ENCODE measurements at places on chromosomes 16 and 17.
A peak's percentile ranks its signal among the peaks of the same experiment; 100 is the strongest.

DNA sequence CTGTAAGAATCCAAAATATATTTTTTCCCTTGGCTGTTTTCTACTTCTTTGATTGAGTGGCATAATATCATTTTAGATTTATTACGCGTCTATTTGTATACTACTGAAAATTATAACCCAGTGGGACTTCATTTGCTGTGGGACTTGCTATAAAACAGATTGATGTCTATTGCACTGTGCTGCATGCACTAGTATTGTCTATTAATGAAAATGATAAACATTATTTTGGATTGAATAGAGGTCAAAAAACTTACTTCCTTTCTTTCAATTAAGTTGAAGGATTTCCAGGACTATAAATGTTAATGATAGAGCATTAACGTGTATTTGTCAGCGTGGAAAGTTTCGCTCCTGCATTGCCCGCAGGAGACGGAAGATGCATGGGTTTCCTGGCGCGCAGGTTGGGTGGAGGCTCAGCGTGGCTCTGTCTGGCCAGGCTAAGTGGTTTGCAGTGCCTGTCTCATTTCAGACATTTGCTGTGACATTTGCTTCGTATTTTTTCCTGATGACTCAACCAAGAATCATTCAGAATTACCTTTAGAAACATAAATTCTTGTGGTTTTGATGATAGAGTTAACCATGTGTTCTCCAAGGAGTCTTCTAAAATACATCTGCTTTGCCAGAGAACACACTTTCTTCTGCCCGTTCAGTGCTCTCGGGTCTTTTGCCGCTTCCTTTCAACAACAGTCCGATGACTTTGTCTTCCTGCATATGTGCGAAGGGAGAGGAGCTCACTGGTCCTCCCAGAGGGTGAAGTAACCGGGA, 216.7 kb downstream of the RPTOR start:
- DNase-seq, result no peak

GRCh38 chr17:43003542-43004172, 2.9 kb upstream of the IFI35 start:
- no peak for DNase-seq

GRCh38 chr16:73527187-73527586, 479.3 kb upstream of the ZFHX3 start:
- DNase-seq, result no peak

GRCh38 chr17:77385750-77386501, 245.2 kb downstream of the SEC14L1 start:
- no peak for DNase-seq

- no peak for DNase-seq
These were observed 337.9 kb upstream of the DYNLRB2 start for GRCh38 chr16:80202831-80203413.

- DNase-seq, result no peak
These were observed 76.6 kb downstream of the EFCAB13 start for GRCh38 chr17:47400333-47400732.

DNA sequence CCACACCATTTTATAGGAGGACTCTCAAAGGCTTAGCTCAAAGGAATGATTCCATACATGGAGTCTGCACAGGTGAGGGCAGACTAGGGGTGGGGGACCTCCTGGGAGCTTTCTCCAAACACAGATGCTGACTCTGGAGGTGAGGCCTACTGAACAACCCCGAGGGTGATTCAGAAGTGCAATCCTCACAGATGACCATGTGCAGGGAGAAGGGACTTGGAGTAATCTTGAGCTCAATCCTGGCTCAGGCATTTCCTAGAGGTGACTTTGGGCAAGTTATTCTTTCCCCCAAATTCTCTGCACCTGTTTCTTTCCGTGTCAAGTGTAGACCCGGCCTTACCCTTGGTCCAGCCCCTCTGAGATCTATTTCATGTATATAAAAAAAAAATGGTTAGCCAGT, 401.5 kb downstream of the SLC39A11 start:
- no peak for DNase-seq

DNA sequence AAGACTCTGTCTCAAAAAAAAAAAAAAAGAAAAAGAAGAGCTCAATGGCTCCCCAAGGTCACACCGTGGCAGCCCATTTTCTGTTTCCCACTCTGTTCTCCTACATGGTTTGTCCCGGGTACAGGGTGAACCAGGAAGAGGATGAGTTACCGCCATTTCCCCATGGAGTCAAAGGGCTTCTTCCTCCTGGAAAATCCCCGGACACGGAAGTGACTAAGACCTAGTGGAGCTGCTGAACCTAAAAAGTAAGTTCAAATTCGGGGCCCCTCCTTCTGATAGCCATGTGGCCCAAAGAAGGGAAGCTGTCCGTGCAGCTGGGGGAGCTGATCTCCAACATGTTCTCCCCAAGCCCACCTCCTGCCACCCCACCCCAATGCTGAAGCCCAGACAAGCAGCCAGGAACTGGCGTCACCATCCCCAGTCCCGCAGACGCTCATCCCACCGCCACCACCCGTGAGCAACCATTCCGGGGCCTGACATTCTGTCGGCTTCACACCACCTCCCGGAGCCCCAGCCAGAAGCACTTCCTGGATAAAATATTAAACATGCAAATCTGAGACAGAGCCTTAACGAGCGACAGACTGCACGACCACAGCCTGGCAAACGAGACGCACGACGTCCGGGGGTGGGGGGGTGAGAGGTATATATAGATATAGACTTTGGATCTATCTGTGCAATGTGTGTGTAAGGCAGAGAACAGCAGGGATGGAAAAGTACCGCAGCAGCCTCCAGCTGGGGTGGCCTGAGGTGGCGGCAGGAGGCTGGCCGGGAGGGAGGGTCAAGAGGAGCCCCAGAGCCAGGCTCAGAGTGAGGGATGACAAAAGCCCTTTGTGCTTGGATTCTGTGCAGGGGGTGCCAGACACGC, 17.6 kb downstream of the EPOP start:
- DNase-seq, result no peak

DNA sequence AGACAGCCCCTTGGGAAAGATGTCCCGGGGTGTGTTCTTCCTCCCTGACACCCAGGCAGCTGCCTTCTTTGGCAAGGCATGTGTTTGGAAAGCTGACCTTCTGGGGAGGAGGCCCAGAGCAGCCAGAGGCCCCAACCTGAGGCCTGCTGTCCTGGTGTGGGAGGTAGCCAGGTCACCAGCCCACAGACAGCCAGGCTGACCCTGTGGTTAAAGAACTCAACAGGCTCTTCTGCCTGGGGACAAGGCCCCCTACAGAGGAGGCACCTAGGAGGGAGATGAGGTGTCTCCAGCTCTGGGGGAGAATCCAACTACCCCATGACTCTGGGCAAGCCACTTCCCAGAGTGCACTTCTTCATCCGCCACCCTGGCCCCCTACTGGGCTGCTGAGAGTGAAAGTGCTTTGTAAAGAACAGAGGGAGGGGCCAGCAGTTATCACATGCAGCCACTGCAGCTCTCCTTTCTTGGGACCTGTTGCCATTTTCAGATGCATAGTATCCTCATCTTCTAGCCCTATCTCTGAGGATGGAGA, 13.1 kb upstream of the SREBF1 start:
- DNase-seq, result peak; percentile 16

- DNase-seq, result no peak
These were observed 13.0 kb downstream of the NLRP1 start for GRCh38 chr17:5571281-5571680.

DNA sequence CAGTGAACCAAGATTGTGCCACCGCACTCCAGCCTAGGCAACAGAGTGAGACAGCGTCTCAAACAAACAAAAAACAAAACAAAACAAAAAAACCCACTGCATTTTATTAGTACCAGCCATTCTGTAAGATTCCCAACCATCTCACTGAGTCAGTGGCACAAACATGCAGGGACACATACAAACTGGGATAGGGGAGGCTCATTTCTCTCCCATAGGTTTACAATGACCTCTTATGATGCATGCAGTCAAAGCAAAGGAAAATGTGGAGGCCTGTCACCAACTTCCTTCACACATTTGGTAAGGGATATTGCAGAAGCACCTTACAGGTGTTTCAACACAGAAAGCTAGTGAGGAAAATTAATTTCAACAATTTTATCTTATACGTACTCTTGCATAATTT, 12.4 kb upstream of the STRADA start:
- no peak for DNase-seq

GRCh38 chr16:1412847-1413246, 1.7 kb downstream of the UNKL start:
- DNase-seq, result no peak

GRCh38 chr17:44121997-44122815, 1.2 kb downstream of the HDAC5 start:
- no peak for DNase-seq

DNA sequence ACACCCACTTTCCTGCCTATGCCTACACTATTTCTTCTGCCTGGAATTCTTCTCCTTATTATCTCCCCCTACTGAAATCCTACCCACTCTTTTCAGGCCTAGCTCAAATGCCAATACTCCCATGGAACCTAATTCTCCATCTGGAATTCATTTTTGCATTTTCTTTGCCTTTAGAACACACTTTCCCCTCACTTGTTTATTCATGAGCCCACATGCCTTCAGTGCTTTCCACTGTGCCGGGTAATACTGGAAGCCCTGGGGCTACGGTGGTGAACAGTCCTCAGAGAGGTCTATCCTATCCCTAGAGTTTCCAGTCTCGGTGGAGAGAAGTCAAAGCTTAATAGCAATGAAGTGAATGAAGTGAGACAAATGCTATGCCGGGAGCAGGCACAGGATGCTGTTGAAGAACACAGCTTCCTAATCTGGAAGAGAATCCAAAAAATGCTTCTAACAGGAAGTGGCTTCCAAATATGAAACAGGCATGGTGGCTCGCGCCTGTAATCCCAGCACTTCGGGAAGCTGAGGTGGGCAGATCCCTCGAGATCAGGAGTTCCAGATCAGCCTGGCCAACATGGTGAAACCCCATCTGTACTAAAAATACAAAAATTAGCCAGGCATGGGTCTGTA, 322.4 kb downstream of the GRIN2A start:
- no peak for DNase-seq

DNA sequence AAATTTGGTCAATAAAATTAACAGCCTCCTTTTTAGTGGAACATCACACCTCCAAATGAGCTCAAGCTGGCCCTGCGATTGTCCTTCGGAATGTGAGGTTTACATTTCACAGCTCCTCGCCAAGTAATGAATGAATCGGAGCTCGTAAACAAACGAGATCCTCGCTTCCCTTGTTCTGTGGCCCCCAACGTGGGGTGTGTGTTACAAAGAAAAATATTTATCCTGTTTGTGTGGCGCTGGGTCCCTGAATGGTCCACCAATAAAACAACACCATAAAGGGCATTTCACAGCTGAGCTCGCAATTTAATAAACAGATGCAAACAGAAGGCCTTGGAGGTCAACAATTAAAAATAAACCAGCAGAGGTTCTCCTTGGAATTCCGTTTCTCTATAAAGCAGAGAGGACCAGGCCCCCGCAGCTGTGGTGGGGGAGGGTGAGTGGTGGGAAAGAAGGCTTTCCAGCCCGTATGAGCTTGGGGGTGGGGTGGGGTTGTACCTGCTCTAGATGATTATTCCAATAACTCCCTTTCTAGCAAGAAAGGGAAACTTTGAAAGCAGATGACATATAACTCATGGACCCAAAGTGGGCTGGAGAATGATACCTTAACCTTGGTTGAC, 393.9 kb upstream of the SALL1 start:
- no peak for DNase-seq

- DNase-seq, result peak; percentile 8
These were observed 270.0 kb upstream of the PSMD7 start for GRCh38 chr16:74026373-74027281.

- no peak for DNase-seq
These were observed 11.2 kb upstream of the KCNJ2 start for GRCh38 chr17:70158180-70158579.

- DNase-seq, result no peak
These were observed 17.4 kb downstream of the ADAP2 start for GRCh38 chr17:30939051-30939689.

- no peak for DNase-seq
These were observed 790.8 kb upstream of the SOX9 start for GRCh38 chr17:71330099-71330375.

DNA sequence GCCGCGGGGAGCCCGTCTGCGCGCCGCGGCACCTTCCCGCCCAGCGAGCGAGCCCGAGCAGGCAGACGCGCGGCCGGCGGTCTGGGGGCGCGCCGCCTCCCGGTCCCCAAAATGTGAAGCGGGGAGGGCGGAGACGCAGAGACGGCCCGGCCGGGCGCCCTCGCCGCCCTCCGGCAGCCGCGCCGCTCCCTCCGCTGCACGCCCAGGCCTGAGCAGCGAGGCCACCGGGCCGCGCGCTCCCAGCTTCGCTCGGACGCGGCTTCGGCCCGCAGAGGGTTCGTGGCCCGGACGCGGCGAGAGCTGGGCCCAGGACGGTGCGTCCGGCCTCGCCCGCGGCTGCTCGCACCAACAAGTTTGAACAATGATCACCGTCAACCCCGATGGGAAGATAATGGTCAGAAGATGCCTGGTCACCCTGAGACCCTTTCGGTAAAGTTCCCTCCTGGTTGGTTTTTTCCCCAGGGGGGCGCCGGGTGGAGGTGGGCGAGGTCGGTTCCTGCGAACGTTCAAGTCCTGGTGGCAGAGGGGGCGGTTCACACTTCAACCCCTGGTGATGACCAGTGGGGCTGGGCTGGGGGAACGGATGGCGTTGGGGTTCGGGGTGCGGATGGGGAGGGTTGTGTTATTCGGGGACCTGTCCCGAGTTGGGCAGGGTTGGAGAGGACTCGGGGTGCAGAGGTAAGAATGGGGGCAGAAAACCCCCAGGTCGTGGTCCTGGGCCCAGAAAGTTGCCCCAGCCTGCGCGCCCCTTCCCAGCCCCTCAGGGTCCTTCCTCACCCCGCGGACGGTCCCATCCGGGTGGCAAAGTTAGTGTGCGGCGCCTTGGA, 678 bp downstream of the MGAT5B start:
- DNase-seq, result no peak

GRCh38 chr17:40524243-40524965, 23.0 kb upstream of the TNS4 start:
- no peak for DNase-seq

DNA sequence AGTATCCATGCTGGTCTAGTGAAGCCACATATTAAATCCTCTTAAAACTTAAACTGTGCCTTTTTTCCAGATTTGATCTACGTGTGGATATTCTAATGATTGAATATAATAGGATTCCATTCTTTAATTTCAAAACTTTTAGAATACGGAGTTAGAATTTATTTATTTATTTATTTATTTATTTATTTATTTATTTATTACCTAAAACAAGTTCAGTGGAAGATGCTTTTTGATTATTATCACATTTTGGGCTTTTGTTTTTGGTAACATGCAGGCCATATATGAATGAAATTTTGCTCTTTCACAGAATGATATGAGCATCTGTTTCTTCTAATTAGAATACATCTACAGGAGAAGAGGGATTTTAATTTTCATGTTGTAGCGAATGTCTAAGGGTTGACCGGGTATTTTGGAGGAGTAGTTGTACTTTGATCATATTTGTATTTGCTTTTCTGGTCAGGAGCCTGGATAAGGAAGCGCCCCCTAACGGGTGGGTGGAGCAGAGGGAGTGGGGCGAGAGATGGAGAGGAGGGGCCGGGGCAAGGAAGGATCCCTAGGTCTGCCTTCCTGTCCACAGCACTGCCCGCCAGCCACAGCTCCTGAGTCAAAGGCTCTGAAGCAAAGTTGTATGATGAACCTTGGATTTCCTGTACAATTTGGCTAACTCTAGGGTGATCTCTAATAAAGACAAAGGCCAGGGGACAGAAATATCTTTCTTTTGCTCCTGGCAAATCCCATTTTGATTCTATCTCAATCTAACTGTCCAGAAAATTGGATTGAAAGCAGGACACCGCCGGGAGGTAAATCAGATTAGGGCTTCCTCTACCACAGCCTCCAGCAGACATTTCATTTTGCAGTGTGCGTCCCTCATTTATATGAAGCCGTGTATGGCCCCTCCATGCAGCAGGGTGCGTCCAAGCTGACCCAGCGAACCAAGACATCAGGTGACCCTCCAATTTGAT, 149.1 kb downstream of the PRKCA start:
- no peak for DNase-seq

Measured in NCI-H2227 treated with DMSO at 0.1 percent for 48 hours (cell line).